ENCODE measurements at places on chromosomes 11 and 22.

GRCh38 chr11:130102301-130103249, 32.9 kb downstream of the APLP2 start:
- no peak for DNase-seq

DNA sequence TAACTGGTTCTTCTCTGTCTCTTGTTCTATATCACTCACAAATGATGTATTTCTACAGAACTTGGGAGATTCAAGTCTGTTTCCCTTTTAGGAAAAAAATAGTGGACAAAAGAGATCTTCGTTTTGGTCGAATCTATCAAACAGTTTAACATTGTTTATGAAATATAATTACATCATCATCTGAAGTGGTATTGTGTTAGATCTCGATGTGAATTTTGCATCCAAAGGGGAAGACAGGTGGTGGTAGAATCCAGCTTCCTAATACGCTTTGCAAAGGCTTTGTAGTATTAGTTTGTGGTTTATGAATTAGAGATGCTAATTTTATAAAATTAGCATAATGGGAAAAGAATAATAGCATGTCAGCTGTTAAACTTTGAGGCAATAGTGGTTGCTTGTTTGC, 3.4 kb downstream of the SIK2 start:
- no peak for DNase-seq

- no peak for DNase-seq
These were observed 6.5 kb downstream of the DTX4 start for GRCh38 chr11:59178402-59178801.

- DNase-seq = no peak
These were observed 2.5 kb upstream of the OR52D1 start for GRCh38 chr11:5486003-5486402.

Data from NCI-H2107 (cell line).